ENCODE measurements at places on chromosomes 7 and 10.

DNA sequence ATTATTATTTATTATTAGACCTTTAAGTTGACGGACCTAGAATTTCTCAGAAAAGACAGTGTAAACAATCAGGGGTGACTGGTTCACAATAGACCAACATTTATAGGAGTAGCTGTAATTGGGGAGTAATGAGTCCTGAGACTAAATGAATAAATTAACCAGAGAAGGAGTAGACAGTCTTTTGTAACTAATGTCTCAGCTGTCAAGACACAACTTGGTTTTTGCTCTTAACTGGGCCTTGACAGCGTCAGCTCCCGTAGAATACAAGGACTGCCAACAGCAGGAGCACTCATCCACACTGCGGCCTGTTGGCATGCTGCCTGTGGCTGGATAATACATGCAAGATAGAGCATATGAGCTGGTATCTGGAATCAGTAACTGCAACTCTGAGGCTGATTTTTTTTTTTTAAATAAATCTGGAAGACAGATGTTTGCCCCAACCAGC is 123.9 kb downstream of the CACNA2D1 start:
- no peak for DNase-seq

GRCh38 chr7:50304911-50305582 is 531 bp downstream of the IKZF1 start:
- DNase-seq: no peak

DNA sequence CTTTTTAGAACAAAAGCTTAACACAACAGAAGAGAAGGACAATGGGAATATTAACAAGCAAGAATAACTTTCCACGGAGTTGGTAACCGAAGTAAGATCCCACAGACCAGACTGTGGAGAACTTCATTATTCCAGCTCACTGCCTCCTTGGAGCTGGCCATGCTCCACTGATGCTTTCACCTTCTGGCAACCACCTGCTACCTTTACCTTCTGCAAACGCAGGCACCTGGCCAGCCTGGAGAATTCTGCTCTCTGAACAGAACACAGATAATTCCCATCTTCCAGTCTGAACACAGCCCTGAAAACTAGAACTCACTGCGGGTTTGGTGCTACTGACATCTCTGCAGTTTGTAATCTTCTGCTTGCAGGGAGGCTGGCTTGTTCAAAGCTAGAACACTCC is 66.5 kb downstream of the JAZF1 start:
- DNase-seq: no peak

GRCh38 chr7:7681191-7681935 is 37.0 kb downstream of the RPA3 start:
- peak; percentile 15 for DNase-seq

DNA sequence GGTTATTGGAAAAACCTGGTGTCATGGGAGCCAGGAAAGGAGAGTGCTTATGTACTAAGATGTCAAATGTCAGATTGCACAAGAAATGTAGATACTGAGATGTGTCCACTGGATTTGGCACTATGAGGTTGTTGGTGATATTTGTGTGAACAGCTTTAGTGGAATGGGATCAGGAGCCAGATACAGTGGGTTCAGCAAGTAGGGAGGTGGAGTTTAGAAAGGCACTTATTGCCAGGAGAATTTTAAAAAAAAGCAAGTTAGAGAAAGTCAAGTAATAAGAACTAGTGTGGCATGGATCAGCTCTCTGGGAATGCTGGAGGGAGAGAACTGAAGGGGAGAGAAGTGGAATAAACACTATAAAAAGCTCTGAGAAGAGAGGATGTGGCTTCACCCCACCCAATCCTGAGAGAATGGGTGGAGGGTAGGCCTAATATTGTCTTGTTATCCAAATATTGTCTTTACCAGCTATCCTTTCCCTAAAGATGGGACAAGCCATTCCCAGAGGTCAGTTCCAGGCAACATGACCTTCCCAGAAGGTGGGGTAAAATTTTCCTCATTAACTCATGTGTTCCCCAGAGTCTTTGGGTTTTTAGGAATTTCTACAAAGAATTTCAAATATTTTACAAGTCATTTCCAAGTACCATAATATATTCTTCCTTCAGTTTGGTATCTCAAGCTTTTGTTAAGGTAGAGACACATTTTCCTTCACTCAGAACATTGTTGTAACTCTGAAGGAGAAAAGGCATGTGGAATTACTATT is 42.3 kb downstream of the ENTPD1 start:
- no peak for DNase-seq

- DNase-seq: no peak
Measured at GRCh38 chr10:91983416-91983815, 59.8 kb downstream of the BTAF1 start.

DNA sequence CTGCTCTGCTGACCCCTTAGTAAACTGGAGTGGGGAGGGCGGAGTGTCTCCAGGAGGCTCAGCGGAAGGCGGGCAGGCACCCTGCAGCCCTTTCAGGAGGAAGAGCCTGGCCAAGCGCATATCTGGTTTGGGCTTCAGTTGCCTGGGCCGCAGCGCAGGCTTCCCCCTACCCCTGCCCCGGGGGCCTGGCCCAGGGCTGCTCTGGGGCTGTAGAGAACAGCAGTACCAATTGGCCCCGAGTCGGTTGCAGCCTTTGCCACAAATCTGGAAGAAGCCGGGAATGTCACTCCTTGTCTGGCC is 28.1 kb upstream of the JAKMIP3 start:
- no peak for DNase-seq

GRCh38 chr7:133704453-133704852 is 422.7 kb upstream of the LRGUK start:
- DNase-seq: no peak

DNA sequence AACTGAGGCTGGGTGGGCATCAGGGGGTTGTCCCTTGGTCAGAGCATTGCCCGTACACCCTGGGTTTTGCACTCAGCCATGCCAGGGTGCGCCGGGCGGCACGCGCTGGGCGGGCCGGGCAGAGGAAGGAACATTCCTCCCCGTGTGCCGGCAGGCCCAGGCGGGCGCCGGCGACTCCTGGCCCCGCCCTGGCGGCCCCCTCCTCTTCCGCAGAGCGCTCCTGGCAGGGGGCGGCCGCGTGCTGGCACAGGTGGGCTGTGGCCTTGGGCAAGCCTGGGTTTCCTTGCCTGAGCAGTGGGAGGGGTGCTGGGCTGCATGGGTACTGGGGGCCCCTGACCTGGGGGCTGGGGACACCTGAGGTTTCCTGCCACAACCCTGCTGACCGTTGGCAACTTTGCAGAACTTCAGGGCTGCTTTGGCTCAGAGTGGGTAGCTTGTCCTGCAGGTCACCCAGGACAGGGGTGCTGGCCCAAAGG is 3.9 kb downstream of the LFNG start:
- DNase-seq: no peak

GRCh38 chr10:32362571-32362970 is 15.6 kb upstream of the EPC1 start:
- DNase-seq: no peak

DNA sequence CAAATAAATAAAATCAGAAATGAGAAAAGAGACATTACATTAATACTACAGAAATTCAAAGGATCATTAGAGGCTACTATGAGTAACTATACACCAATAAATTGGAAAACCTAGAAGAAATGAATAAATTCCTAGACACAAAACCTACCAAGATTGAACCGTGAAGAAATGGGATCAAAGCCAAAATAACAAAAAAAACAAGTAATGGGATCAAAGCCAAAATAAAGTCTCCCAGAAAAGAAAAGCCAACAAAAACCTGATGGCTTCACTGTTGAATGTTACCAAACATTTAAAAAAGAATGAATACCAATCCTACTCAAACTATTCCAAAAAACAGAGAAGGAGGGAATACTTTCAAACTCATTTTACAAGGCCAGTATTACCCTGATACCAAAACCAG is 20.0 kb downstream of the GSDME start:
- DNase-seq: no peak

DNA sequence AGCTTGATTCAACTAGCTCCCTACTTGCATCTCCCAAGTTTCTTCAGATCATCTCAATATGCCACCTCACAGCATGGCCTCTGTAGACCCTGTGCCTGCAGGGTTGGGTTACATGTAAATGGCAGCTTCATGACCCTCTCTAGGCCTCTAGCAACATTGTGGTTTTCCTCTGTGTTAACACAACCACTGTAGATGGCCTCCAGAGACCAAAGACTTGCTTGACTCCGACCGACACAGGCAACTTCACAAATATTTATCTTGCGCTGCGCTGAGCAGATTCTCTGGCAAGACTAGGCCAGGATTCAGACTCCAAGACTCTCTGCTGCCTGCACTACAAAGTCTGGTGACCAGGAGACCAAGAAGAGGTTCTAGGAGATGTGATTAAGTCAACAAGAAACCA is 75.9 kb downstream of the CNOT4 start:
- no peak for DNase-seq

DNA sequence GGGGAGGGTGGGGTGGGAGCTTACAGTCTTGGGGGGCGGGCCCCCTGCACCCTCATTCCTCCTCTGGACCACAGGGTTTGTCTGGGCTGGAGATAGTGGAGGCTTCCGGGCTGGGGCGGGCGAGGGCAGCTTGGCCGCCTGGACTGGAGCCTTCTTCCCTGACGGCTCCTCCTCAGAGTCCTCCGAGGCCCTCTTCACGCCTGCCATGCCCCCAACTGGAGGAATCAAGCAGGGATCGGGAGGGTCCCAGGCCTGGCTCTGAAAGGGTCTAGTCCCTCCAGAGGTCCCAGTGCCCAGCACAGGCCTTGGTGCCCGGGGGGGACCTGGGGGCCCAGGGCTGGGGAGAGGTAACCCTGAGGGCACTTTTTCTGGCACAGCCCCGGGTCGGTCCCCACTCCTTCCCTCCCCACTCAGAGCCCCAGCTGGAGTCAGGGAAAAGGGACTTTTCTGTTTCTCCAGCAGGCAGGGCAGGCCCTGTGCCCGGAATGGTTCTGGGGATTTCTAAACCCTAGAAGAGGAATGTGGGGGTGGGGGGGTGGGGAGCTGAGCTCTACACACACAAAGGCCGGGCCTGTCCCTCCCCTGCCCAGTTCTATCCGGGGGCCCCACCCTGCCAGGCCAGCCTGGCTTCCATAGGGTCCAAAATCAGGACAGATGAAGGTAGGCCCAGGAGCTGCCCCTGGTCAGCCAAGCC is 11.6 kb downstream of the MICALL2 start:
- DNase-seq: no peak

- DNase-seq: no peak
Measured at GRCh38 chr10:131211965-131212619, 99.4 kb downstream of the TCERG1L start.

DNA sequence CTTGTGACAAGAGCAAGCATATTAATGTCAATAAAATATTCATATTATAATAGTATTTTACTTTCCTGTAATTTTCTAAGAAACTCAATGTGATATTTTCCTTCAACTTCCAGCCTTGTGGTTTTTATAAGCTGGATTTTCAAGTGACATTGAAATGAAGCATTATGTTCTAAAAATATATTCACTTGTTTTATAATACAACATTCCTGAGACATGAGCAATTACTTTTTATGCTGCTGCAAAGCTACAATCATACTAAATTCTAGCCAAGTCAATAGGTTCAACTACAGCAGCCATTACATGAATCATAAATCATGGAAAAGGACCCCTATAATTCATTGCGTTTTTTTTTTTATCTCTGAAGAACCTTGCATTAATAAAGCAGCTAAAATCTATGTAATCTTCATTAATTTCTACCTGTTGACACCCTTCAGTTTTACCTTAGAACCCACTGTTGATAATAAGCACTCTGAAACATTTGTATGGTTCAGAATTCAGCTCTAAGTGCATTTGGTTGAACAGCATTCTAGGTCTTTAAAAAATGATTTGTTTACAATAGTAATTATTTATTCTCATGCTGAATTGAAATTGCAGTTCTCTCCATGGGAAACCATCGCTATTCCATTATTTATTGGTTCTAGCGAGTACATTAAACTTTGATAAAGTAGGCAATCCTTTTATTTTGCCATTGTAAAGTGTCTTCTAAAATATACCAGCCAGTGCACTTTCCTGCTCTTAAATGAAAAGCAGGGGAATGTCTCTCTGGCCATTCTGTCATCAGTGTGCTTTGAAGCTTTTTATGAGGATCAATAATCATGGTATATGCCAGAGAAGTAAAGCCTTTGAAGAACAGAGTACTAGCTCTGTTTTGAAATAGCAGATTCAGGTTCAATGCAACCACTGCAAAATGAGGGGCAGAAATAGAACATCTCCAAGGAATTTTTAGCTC is 132.6 kb downstream of the GNAT3 start:
- DNase-seq: no peak

All from stimulated activated CD4-positive, alpha-beta T cell treated with anti-CD3 and anti-CD28 coated beads, Interleukin-1b, Interleukin-23, amount 100 ng/mL, for 1 hour (primary cell).